Caco-2 (cell line): ENCODE measurements at places on chromosomes 13 and 19. TPM values are rescaled to one million over a fixed set of nuclear protein-coding genes. Genes with fewer than 3 reads are reported as not detected.

- no peak for DNase-seq
Measured at GRCh38 chr19:49362929-49363267, 682 bp upstream of the TEAD2 start.

DNA sequence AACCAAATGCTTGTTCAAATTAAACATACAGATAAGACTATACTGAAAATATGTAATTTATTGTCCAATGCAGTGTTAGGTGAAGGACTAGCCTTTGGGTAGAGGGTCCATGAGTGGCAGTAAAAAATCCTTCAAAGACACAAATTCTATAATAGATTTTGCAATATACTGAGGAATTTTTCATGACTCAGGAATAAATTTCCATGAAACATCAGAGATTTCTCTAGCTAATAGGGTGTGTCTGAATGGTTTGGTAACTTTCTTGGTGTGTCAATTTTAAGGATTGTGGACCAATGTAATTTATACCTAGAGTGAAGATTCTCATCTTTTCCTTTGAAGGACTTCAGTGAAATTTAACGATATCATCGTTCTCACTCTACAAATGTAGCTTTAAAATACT, 546.7 kb downstream of the SLITRK5 start:
- no peak for DNase-seq

DNA sequence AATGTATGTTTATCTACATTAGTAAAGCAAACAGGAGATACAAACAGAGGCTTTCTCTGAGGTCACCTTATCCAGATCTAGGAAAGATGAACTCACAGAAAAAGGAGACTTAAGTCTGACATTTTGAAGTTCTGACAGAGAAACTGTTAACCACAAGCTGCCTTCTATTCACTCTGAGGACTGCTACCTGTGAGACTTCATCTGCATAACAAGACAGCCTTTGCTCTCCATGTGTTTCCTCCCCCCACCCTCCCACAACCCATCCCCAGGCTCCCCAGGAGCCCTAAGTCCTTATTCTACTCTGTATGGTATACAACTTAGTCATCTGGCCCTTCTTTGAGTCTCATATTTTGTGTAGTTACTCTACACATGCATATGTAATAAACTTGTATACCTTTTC, 699.0 kb downstream of the FGF9 start:
- DNase-seq, result no peak

DNA sequence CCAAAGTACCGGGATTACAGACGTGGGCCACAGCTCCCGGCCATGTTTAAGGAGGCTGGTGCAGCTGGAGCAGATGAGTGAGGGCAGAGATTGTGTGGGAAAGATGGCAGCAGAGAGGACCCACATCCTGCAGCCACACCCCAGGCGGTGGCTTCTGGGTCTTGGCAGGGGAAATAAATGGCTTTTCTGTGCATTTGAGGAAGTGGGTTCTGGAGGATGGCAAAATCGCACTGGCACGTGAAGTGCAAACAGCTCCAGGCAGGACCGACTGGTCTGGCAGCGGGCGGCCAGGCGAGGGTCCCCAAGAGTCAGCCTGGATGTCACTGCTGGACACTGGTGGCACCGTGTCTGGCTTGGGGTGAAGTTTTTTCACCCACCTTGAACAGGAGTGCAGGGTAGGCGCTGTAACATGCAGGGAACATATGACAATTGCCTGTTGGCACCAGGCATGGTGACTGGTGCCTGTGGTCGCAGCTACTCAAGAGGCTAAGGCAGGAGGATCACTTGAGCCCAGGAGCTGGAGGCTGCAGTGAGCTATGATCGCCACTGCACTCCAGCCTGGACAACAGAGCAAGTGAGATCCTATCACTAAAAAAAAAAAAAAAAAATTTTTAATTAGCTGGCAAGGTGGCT, 8.4 kb downstream of the B3GNT3 start:
- no peak for DNase-seq

KLK3 gene
- total RNA-seq, result not detected in 2 replicates
